ENCODE measurements at places on chromosomes 13 and 19. TPM values are rescaled to one million over a fixed set of nuclear protein-coding genes. Genes with fewer than 3 reads are reported as not detected.

Gene LCP1
- 7.3 TPM for total RNA-seq

- DNase-seq: no peak
These were observed 802.7 kb downstream of the PCDH9 start for GRCh38 chr13:66427458-66427861.

Gene SIGLECL1
- not detected for total RNA-seq

- DNase-seq: peak; percentile 44
These were observed 25.6 kb upstream of the CXCL17 start for GRCh38 chr19:42468273-42468796.

- DNase-seq: no peak
These were observed 1.6 kb downstream of the METTL21C start for GRCh38 chr13:102693250-102693649.

Gene C19orf38
- 0.23 TPM for total RNA-seq

Gene FCAR
- total RNA-seq: not detected

Gene LYL1
- not detected for total RNA-seq

GRCh38 chr13:65582160-65582559 is 1648.0 kb downstream of the PCDH9 start:
- DNase-seq: no peak

Gene SBSN
- 0.18 TPM for total RNA-seq

- DNase-seq: no peak
These were observed 528.4 kb downstream of the DCT start for GRCh38 chr13:93951108-93951507.

GRCh38 chr19:1324806-1325567 is 39.3 kb downstream of the EFNA2 start:
- DNase-seq: peak; percentile 57

DNA sequence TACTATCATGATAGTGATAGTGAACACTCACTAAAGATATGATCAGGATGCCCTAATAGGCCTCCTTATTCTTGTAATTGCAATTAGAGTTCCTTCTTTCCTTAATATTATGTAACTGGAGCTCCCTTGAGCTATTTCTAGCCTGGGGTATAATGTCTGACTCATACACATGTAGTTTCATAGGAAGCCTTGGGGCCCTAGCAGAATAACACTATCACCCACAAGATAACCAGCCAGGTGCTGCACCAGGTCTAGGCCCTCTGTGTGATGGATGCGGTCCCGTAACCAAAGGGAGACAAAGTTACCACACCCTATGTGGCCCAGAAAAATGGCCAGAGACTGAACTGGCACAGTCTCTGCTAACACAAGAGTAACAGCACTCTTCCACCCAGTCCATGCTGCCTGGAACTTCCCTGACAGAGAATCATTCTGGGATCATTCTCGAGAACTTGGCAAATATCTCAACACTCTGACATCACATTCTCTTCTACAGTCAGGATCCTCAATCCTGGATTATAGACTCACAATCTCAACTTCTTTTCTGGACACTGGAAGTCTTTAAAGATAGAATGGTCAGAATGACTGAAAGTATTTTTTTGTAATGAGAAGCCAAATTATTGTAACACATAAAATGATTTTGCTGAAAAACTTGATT is 32.6 kb upstream of the IGFL4 start:
- no peak for DNase-seq

- no peak for DNase-seq
These were observed 78.3 kb downstream of the IER2 start for GRCh38 chr19:13228561-13228960.

- DNase-seq: no peak
These were observed 232.9 kb upstream of the STARD13 start for GRCh38 chr13:33518452-33518851.

- no peak for DNase-seq
These were observed 522.3 kb downstream of the MYO16 start for GRCh38 chr13:109151696-109152095.

DNA sequence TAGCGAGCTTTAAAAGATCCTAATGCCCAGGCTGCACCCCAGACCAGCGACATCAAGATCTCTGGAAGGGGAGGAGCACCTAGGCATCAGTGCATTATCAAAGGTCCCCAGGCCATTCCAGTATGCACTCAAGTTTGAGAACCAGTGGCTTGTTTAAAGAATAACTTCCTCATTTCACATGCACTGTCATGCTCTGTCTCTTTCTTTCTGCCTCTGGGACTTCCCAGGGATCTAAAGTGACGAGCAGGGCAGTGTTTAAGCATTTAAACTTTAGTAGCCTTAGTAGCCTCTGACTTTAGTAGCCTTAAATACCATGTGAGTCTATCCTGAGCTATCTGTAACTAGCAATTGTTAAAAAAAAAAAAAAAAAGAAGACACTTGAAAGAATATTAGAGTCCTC is 8.9 kb upstream of the FARP1 start:
- no peak for DNase-seq

Gene KLK12
- not detected for total RNA-seq

GRCh38 chr19:8631425-8631819 is 989 bp downstream of the NFILZ start:
- DNase-seq: peak; percentile 81

GRCh38 chr13:92825938-92826596 is 400.5 kb upstream of the GPC6 start:
- peak; percentile 29 for DNase-seq

GRCh38 chr19:55498246-55498840 is 10.1 kb downstream of the SSC5D start:
- no peak for DNase-seq

- no peak for DNase-seq
These were observed 16.1 kb downstream of the ZSWIM9 start for GRCh38 chr19:48186541-48186991.

- DNase-seq: no peak
These were observed 498.7 kb downstream of the DACH1 start for GRCh38 chr13:71368336-71368735.

Gene NOVA2
- 10.7 TPM for total RNA-seq

DNA sequence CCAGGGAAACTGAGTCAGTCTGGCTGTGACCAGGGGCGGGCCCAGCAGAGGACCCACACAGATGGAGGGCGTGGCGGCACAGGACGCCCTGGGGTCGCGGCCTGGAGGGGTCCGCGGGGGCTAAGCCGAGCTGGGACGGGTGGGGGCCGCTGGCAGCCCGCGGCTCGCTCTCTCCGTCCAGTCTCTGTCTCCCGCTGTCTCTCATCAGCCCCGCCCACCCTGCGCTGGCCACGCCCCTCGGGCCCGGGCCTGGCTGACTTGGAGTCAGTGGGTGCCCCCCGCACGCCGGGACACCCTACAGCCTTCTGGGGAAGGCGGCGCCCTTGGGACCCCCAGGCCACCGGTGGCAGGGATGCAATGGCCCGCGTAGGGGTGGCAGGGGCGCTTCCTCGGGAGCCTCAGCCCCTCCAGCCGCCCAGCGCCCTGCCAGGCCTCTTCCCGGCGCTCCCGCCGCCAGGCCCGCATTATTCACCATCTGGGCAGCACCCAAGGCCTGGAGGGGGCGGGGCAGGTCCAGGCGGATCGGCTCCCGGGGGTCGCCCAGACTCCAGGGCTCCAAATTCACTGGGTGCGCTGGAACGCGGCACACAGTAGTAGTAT is at the start of gene TBXA2R:
TSS of gene TBXA2R (minus strand) at position 186 of the 600 bp plus-strand sequence. CDS start 6,241 bp downstream, outside the sequence.
- DNase-seq: peak; percentile 36

GRCh38 chr19:42697884-42698283 is 42.4 kb downstream of the PSG3 start:
- no peak for DNase-seq

Gene CALR3
- not detected for total RNA-seq

Gene CBY2
- not detected for total RNA-seq

DNA sequence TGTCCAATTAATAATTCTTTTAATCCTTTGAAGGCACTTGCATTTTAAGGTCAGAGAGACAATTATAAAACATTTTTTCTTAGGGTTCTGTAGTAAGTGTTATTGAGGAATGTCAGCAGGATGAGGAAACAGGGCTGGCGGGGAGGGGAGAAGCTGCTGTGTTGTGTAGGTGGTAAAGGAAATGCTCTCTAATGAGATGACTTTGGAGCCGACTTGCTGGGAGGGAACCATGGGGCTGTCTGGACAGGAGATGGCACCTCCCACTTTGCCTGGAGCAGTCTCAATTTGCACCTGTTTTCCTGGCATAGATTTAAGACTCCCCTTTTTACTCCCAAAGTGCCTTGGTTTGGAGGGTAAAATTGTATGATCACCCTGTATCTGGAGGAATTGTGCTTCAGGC is 230.4 kb downstream of the ATP8A2 start:
- no peak for DNase-seq

Gene IQCN
- 1.3 TPM for total RNA-seq

Gene F10
- not detected for total RNA-seq

DNA sequence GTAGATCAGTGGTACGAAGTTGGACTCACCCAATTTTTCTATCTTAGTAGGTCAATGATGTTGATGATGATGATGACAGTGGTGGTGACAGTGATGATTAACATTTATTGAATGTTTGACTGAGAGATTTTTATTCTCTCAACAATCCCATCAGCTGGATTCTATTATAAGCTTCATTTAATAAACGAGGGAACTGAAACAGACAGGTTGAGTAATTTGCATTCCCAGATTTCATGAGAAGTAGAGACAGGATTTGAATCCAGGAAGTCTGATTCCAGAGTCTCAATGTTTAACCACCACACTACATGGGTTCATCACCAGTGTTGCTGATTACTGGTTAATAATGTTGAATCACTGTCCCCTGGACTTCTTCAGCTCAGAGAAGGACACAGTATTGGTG is 168.9 kb downstream of the FLT1 start:
- no peak for DNase-seq

DNA sequence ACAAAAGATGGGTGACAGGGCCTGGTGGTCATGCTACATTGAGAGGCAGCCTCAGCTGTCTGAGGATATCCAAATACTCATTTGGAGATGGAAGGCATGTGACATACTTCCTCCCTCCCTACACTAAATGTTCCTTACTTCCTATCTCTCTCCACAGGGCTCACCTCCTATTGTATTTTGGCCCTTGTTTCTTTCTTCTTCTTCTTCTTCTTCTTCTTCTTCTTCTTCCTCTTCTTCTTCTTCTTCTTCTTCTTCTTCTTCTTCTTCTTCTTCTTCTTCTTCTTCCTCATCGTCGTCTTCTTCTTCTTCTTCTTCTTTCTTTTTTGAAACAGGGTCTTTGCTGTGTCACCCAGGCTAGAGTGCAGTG is 71.8 kb upstream of the POMP start:
- no peak for DNase-seq

DNA sequence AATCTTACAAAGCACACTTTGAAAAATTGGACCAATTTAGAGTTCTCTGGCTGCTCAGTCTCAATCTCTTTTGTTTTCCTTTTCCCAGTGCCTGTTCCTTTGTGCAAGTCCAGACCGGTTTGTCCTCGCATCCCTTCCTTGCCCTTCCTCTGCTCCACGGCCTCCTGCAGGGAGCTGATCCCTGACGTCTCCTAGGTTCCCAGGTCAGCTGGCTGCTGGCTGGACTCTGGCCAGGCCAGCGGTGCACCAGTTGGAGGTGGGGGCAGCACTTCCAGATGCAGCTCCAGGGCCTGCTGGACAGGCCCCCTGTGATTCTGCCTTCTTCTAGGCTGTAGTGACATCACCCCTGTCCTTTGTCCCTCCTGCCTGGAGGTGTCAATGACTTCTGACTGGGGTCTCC is 44.0 kb upstream of the KPNA3 start:
- no peak for DNase-seq

GRCh38 chr19:30431591-30431990 is 59.4 kb downstream of the ZNF536 start:
- no peak for DNase-seq

GRCh38 chr19:19510432-19510831 is 4.9 kb downstream of the TSSK6 start:
- no peak for DNase-seq

- DNase-seq: no peak
These were observed 47.7 kb downstream of the STK24 start for GRCh38 chr13:98529171-98529570.

Gene SLC25A41
- 0.55 TPM for total RNA-seq

Gene PLIN5
- total RNA-seq: not detected

- no peak for DNase-seq
These were observed 12.2 kb downstream of the CBARP start for GRCh38 chr19:1225440-1226226.

DNA sequence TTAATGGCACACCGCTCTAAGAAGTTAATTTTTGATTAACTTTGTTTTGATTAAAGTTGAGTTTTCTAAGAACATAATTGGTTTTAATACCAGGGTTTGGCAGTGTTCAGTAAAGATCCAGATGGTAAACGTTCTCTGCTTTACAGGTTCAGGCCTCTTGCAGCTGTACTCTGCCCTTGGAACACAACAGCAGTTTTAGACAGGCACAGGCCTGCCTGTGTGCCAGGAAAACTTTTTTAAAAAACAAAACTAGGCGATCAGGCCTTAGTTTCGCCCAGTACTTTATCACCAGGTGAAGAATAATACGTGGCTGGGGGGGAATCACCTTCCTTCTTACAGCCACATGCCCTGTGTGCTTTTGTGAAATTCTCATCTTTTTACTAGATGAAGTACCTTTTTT is 38.0 kb upstream of the TEX29 start:
- no peak for DNase-seq

GRCh38 chr13:90293793-90294361 is 1053.6 kb upstream of the MIR17HG start:
- DNase-seq: no peak

DNA sequence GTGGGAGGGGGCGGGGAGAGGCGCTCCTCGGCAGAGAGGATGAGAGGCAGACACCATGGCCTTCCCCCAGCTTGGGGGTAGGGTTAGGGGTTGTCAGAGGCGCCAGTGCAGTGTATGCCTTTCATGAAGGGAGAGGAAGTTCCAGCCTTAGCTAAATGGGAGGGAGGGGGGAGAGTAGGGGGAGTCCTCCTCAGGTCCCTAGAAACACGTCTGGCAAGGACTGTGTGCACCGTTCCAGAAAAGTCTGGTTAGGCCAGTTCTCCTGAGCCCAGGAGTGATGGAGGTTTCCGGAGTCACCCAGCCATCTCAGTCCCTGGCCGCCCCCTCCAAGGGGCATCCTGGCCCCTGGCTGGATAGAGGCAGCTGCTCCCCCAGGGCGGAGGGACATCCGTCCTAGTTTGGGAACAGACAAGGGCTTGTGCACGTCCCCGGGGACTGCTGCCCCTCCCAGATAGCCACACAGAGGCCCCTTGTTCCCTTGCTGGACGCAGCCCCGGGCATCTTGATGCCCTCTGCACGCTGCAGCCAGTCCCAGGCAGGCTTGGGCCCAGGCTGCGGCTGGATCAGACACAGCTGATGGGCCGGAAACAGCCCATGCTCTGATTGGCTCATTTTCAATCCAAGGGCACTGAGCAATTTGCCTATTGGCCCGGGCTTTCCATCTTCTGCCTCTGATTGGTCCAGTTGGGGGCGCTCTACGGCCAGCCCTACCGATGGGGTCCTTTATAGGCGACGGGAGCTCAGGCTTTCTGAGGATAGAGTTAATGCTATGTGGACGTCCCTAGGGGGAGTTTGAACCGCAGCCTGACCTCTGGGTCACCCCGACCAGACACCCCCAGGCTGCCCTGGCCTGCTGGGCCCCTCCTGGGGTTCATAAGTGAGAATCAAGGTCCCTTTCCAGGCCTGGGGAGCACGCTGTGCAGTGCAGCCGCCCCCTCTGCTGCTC is 3.8 kb downstream of the S1PR2 start:
- no peak for DNase-seq

GRCh38 chr19:10388957-10389356 is 8.6 kb upstream of the TYK2 start:
- DNase-seq: peak; percentile 42

Measured in astrocyte (in vitro differentiated cells and primary cell).